ENCODE measurements at places on chromosomes 3 and 15.

DNA sequence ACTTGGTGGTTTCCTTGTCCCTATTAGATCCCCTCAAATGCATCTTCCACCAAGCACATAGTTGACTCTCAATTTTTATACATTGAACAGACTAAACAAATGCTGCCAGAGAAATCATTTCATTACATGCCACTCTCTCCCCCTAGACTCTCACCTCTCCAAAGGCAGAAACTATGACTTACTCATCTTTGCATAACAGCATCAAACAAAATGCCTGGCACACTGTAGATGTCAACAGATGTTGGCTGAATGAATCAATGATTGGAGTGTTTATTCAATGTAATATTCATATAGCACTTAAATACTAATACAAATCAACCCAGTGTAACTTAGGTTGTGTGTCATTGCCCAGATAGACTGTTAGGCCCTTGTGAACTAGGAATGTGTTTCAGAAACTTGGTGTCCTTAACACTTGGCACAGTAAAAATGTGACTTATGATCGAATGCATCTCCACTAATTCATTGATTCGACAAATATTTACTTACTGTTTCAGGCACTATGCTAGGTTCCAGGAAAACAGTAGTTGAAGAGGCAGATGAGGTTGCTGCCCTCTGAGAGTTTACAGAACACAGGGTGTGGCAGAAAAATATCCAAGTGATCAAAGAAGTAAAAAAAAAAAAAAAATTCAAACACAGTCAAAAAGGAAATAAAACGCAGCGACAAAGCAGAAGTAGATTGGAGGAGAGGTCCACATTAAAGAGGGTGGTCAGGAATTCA lies 188.5 kb upstream of the LRRN1 start:
- no peak for DNase-seq

DNA sequence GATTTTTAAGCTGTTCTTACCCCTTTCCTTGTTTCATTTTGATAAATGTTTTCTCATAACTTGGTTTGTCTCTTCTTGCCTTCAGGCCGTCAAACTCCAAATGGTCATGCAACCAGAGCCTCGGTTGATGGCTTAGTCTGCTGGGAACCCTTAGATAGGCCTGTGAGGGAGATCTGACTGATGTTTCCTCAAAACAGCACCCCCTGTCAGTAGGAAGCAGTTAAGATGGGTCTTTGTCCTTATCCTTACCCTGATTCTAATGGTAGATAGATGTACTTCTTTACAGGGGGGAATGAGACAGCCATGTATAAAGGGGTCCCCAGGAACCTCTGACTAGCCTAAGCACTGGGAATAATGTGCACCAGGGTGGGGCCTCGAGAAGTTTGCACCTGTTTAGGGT lies 16.3 kb upstream of the OR5H1 start:
- no peak for DNase-seq

DNA sequence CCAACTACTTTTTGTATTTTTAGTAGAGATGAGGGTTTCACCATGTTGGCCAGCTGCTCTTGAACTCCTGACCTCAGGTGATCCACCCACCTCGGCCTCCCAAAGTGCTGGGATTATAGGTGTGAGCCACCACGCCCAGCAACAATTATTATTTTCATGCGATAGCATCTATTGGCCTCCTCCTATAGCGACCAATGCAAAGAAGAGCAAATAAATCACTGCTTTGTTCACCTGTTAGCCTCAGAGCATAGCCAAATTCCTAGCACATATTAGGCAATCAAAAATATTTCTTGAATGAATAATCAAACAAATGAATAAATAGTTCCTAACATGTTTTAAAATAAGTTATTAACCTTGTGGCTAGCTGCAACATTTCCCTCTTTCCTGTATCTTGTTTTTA lies 36.8 kb upstream of the TNFSF10 start:
- peak; percentile 26 for DNase-seq

DNA sequence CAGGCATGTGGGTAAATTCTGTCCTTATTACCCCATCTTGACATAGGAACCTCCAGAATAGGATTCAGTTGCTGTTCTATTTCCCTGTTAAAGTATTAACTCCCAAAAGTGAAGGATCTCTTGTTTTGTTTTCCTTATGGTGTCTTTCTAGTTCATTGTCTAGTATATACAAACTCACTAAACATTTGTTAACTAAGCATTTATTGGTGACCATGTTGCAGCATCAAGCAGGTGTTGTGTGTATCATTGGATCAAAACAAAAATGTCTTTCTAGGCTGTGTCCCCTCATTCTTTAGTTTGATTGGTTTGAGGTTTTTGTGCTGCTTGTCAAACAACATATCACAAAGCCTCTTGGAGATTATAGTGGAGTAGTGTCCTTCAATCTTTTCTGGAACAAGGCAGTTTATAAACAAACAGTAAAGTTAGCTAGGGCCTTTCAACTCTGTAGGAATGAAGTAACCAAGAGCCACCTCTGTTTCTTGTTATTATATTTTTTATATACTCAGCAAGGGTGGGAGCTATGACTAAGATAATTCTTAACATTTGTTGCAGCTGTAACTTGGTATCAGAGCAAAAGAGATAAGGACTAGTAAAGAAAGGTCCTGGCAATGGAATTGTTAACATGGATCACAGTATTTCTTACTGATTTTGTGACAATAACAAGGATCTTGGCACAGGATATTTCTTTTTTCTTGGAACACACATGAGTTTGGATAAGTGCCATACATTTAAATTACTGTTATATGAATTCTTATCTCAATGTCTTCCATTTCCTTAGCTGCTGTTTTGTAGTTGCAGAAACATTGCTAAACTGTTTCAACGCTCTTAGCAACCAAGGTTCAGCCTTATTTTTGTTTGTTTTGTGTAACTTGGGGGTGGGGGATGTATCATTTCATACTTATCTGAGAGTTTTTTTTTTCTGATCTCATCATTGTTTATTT lies 49.3 kb downstream of the TMOD3 start:
- peak; percentile 39 for DNase-seq

- no peak for DNase-seq
These were observed 116.3 kb upstream of the ARPP21 start for GRCh38 chr3:35523074-35523473.

DNA sequence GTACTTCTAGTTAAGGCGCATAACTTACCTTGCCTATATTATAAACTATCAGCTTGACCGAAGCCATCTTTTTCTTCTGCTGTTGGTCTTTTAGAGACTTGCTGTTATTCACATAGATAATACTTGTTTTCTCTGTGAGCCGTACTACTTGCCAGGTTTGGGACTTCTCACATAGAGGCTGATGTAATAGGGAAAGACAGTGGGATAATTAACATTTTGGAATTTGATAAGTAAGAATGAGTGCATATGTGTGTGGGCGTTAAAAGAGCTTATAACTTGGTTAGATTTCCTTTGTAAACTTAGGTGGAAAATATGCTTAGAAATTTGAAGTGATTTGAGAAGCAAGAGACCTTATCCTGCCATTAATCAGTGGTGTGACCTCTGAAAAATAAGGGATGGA lies 47.8 kb downstream of the FNDC3B start:
- no peak for DNase-seq

GRCh38 chr3:141086188-141086587 lies 35.0 kb downstream of the SPSB4 start:
- DNase-seq = no peak

DNA sequence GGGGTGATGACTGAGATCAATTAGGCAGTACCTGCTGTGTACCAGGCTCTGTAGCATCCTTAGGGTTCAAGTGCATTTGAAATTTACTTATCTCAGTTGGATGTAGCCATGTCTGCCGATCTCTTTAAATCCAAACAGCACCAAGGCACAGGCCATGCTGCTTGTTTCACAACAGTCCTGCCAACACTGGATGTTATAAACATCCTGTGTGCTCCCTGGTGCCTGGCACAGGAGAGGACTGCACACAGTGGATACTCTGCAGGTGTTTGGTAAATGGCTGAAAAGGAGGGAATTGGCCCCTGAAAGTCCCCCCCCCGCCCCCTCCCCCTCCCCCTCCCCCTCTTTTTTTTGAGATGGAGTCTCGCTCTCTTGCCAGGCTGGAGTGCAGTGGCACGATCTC lies 27.0 kb downstream of the CTSH start:
- no peak for DNase-seq

DNA sequence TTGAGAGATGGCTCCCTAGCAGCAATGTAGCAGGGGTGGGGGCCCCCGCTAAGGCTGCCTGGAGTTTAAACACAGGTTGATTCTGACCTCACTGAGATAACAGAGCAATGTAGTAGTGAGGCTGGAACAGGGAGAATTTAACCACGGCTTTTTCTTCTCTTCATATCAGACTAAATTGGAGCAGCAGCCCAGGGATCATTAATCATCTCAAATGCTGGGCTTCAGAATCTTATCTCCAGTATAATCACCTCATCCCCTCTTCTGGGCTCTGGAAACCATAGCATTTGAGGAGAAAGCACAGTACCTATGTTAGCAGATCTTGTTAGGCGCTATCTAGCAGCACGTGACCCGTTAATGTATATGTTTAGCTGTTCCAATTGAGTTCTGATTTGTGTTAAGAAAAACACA lies 25.4 kb upstream of the DET1 start:
- no peak for DNase-seq

GRCh38 chr15:35383506-35383905 lies 162.5 kb downstream of the DPH6 start:
- no peak for DNase-seq

DNA sequence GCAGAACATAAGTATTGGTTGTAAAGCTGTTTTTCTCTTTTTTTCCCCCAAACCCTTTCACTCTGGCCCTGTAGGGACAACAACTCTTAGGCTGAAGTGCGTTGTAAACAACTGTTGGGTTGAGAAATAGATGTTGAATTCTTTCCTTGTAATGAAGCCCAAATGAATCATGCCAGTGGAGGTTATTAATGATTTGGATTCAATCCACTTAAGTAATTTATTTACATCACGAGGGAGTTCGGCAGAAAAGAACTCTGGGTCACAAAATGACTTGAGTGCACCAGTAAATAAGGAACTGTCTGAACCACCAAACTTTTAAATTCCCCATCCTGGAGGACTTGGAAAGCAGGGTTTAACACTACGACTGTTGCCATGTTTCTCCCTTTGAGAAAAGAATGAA lies 218.9 kb downstream of the PDZRN3 start:
- DNase-seq = no peak

DNA sequence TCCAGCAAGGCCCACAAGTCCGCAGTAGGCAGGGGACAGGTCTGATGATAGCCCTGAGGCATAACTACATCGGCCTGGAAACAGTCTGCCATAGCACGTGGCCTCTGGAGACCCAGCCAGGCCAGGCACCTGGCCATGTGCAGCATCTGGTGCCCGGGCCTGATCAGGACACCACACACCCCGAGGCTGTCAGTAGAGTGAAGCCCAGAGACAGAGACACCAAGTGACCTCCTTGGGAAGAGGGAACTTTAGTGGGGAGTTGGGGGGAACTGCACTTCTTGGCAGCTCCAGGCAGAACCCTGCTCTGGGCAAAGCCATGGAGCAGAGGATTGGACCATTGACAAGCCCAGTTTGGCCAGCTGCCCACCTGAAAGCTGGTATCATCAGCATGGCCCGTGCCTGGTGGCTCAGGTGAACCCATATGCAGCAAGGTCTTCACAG lies 1.2 kb downstream of the SHISA5 start:
- DNase-seq = no peak

- no peak for DNase-seq
These were observed 206.6 kb downstream of the GBE1 start for GRCh38 chr3:81554801-81555200.

DNA sequence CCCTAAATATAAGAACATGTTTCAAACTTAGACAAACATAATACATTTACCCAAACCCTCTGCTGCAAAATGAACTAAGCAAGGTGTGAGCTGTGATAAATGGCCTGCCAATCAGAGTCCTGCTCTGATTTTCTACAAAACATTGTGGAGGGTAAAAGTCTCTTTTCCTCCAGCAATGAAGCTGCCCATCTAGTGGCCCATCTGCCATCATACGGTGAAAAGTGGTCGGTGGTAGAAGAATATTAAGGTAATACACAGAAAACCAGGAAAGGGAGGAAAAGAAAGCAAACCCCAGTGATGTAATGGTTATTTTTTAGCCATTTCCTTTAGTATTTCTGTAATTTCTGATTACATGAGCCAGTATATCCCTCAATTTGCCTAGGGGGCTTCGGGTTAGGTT lies 838.1 kb downstream of the TBL1XR1 start:
- no peak for DNase-seq

- DNase-seq = no peak
These were observed 56.5 kb downstream of the CLDN11 start for GRCh38 chr3:170475092-170475685.
